ENCODE measurements at places on chromosomes 2 and 18.
A peak's percentile ranks its signal among the peaks of the same experiment; 100 is the strongest.

- DNase-seq: no peak
Observed at GRCh38 chr2:72363406-72363805, 215.7 kb upstream of the CYP26B1 start.

- DNase-seq: peak; percentile 39
Observed at GRCh38 chr2:153595939-153596338, 117.4 kb upstream of the RPRM start.

GRCh38 chr18:58453167-58453808, 175.6 kb downstream of the ALPK2 start:
- DNase-seq: no peak

- DNase-seq: no peak
Observed at GRCh38 chr18:45755934-45756333, 32.0 kb downstream of the SLC14A1 start.

DNA sequence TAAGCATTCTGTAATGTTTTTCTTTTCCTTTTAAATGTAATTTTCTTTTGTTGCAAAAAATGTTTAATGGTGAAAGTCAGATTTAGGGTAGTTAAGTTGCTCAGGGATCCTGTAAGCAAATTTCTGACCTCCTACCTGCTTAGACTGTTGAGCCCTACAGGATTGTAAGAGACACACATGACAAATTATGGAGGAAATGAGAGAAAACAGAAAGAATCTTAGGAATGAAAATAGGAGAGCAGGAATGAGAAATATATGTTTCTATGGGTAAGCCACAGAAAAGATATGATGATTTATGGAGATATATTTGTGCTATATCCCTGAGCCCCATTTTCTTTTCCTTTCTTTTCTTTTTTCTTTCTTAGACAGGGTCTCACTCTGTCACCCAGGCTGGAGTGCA, 28.3 kb downstream of the CYBRD1 start:
- no peak for DNase-seq

DNA sequence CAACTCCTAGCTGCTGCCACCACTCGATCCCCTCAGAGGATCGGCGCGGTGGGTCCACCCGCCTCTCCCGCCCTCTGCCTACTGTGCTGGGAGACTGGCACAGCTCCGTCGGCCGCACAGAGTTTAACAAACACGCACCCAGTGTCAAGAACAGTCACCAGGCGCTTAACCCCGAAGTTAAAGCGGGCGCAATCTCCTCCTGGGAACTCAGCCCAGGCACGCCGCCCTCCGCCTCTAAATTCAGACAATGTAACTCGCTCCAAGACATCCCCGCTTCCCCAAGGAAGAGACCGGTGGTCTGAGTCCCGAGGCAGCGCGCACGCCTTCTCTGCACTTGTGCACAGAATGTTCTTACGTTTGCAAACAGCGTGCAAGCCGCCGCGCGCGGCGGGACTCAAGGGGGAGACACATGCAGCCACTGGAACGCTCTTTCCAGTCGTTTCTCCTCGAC, 533 bp downstream of the CXCR4 start:
- DNase-seq: no peak

GRCh38 chr2:86786001-86786536, 4.6 kb downstream of the CD8A start:
- DNase-seq: no peak

GRCh38 chr2:27185331-27186026, 26.4 kb upstream of the ATRAID start:
- no peak for DNase-seq

DNA sequence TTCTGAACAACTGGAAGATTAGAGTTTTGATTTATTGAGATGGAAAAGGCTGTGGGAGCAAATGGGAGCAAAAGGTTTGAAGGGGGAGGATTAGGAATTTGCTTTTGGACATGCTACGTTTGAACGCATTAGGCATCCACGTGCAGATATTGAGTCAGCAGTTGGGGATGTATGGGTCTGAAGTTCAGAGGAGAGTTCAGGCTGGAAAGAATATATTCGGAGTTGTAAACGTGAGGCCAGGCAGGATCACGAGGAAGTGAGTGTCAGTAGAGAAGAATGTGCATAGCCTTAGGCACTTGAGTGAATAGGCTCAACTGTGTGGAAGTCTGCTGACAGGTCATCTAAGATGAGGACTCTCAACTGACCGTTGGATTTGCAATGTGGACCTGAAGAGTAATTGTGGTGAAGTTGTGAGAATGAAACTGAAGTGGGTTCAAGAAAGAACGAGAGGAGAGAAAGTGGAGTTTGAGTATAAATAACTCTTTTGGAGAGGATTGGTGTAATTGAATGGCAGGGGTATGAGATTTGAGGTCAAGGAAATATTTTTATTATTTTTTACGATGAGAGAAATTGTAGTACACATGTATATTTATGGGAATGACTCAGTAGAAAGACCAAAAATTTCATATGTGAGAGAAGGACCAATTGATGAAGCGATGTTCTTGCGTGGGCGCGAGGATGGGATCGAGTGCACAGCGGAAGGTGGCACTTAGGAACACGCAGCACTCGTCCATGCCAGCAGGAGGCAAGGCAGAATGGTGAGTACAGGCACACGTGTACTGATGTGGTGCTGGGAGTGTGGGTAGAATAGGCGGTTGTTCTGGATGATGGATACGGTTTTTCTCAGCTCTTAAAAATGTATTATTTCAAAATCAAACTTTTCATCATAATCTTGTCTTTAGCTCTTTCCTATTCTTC, 40.5 kb upstream of the POLE4 start:
- DNase-seq: no peak

DNA sequence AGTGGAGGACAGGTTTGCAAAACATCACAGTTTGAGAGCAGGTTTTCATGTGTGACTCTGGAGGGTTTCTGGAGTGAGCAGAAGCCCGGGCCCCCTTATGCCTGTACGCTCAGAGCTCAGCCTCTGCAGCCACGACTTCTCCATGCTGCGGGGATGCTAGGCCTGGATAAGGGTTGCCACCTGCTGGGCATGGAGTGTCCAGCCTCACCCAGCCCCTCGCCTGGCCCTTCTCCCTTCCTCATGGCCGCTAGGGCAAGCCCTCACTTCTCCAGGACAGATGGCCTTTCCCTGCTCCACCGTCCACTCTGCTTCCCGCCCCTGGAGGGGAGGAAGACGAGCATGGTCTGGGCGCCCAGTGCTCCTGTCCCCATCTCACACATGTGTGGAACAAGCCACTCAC, 318.7 kb downstream of the GBX2 start:
- DNase-seq: no peak

GRCh38 chr2:112869258-112869842, 32.8 kb upstream of the IL1B start:
- DNase-seq: no peak

DNA sequence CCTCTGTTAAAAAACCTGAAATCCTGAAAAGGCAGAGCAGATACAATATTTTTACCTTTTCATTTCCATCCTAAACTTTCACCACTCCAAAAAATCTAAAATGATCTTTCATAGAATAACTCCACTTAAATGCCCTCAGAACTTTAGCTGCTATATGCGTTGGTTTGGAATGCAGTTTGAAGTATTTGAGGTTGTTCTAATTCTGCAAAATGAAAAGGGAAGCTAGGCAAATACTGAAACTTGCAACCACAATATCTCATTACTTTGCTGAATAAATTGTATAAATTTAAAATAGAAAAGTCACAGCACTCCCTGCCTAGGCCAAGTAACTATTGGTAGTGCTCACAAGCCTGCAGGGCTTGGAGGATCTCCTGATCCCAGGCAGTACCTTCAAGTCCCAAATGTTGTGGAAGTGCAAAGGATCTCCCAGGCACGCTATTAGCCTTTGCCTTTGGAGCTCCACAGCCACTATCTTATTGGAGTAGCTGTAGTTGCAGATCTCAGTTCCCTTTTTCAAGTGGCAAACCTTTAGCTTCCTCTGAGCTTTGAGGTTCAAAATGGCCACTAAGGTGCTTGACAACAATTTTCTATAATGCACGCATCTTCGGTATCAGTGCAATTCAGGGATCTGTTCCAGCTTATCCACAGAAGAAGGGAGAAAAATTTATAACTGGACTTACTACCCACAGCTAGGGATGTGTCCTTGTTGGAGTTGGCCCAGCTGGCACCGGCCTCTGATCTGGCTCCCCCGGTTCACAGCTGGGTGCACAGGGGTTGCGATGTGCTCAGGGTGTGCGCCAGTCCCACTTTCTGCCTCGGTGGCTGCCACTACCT, 43.4 kb upstream of the ANKRD62 start:
- no peak for DNase-seq

DNA sequence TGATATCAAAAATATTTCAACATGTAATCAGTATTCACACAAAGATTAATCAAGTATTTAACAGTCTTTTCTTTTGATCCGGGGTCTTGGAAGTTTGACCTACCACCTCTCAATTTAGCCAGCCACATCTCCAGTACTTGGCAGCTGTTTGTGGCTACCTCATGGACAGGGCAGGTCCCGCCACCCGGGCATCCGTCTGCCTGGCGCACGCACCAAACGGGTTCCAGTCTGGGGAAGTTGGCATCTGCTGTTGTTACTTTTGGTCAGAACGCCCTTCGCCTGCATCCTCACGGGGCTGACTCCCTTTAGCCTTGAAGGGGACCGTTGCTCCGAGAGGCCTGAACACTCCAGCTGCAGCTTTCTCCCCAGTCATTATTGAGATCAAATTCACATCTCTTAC, 81.7 kb downstream of the NEDD4L start:
- no peak for DNase-seq

- no peak for DNase-seq
Observed at GRCh38 chr2:168501466-168502065, 45.5 kb downstream of the CERS6 start.

GRCh38 chr2:95061119-95061512, 35.6 kb downstream of the MAL start:
- DNase-seq: no peak

DNA sequence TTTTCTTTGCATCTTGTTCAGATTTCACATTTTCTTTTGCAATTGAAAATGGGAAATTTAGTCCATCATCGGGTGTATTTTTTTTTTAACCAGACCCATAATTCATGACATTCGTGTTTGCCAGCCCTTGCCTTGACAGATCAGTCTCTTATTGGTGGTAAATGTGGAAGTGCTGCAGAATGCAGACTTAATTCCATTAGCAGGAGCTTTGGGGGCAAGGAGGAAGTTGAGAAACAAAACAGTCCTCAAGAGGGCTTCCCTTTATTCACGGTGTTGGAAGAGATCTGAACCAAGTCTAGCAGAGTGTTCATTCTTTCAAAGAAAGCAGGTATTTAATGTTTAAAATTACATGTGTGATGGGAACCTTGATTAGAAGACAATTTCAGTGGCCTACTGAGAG, 16.6 kb upstream of the RPE start:
- no peak for DNase-seq

DNA sequence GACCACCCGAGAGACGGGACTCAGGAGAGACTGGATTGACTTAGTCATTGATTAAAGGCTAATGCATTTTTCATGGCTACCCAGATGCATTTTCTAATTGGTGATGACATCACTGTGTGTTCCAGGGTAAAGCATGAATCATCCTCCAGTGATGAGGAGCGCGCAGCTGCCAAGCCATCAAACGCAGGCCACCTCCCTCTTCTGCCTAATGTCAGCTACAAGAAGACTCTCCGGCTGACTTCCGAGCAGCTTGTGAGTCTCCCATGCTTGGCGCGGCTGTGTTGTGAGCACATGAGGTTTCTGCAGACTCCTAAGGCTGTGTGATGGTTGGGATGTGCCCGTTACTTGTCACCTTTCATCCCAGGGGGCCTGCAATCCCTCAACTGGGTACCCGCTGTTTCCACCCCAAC, 56.4 kb downstream of the LPIN1 start:
- DNase-seq: no peak

- no peak for DNase-seq
Observed at GRCh38 chr18:23243178-23243577, 107.9 kb downstream of the CABLES1 start.

- no peak for DNase-seq
Observed at GRCh38 chr2:215896921-215897320, 116.4 kb downstream of the MREG start.

- no peak for DNase-seq
Observed at GRCh38 chr18:29181151-29181901, 1004.4 kb upstream of the CDH2 start.

GRCh38 chr2:203949228-203949627, 12.7 kb downstream of the ICOS start:
- DNase-seq: no peak

DNA sequence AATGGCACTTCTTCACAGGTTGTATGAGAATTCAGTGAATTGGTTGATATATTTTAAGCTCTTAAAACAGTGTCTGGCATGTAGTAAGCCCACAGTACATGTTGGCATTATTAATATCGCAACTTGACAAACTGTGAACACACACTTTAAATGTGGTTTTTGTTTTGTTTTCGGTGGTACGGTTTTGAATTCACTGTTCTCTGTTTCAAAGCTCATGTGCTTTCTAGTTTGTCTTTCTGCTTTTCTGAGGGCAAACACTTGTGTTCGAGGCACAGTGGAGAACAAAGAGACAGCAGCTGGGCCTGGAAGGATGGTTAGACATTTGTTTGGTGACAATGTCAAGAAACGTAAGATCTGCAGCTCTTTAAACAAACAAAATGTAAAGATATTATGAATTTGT, 276.5 kb upstream of the MC4R start:
- DNase-seq: no peak

GRCh38 chr2:8997631-8998030, 5.9 kb downstream of the MBOAT2 start:
- DNase-seq: no peak

DNA sequence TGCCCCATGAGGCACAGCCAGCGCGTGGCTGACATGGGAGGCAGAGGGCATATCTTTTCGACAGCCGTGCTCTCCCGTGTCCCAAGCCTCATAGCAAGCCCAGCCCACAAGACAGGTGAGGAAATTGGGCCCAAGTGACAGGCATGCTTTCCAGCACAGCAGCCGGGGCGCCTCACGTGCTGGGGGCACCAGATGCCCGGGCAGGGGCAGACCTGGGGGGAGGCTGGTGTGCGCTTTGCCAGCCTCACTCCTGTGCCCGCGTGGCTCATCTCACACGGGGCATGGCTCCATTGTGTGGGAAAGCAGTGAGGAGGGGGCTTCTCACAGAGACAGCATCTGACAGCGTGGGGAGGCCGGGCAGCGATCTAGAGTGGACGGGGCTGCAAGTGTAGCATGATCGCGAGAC, 93.2 kb downstream of the USP40 start:
- DNase-seq: no peak

GRCh38 chr2:210620456-210620855, 64.1 kb downstream of the CPS1 start:
- no peak for DNase-seq

- DNase-seq: no peak
Observed at GRCh38 chr18:44736664-44737380, 56.1 kb downstream of the SETBP1 start.

- no peak for DNase-seq
Observed at GRCh38 chr2:84641021-84641420, 124.7 kb downstream of the DNAH6 start.

- no peak for DNase-seq
Observed at GRCh38 chr2:146874260-146874658, 970.6 kb upstream of the ACVR2A start.

- DNase-seq: no peak
Observed at GRCh38 chr2:126543081-126543480, 112.9 kb upstream of the GYPC start.

DNA sequence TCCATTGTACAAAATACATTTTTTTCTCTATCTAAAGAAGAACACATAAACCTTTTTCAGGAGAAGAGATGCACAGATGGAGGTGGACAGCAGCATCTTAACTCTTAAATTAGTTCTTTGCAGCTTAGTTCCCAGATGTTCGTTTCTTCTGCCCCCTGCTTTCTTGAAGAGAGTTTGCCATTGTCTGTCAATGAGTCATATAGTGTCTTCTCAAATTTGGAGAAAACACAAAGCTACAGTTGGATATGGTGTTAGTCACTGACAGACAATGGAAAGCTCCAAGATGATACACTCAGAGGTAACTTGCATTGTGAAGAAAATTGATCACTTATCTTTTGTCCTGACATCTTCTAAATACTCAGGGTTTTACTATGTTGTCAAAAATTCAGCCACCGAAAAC, 48.8 kb upstream of the TMEFF2 start:
- DNase-seq: no peak

Measured in NCI-H2081 treated with DMSO at 0.1 percent for 48 hours (cell line).